ENCODE measurements at places on chromosomes 4 and X. TPM values are rescaled to one million over a fixed set of nuclear protein-coding genes. Genes with fewer than 3 reads are reported as not detected.

GRCh38 chr4:119008761-119009160 is 120.1 kb downstream of the SYNPO2 start:
- no peak for DNase-seq

DNA sequence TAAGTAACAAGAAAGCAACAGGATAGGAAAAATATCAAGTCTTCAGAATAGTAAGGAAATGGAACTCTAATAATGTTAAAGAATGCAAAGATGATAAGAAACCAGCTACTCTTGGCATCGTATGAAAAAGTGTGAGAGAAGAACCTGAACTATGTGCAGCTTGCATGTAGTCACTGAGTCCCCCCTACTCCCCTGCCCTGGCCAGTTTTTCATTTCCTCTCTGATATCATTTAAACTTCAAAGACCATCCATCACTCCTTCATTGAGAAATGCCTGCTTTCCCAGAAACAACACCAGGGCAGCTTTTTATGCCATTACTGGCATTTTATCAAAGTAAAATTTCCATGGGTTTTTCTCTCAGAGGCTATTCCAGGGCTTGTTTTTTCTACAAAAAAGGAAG is 28.1 kb downstream of the INPP4B start:
- no peak for DNase-seq

GRCh38 chr4:127284236-127284635 is 348.5 kb upstream of the INTU start:
- no peak for DNase-seq

- no peak for DNase-seq
These were observed 47.8 kb downstream of the DCUN1D4 start for GRCh38 chr4:51890760-51891159.

- no peak for DNase-seq
These were observed 93.8 kb upstream of the HELT start for GRCh38 chr4:184924516-184924915.

DNA sequence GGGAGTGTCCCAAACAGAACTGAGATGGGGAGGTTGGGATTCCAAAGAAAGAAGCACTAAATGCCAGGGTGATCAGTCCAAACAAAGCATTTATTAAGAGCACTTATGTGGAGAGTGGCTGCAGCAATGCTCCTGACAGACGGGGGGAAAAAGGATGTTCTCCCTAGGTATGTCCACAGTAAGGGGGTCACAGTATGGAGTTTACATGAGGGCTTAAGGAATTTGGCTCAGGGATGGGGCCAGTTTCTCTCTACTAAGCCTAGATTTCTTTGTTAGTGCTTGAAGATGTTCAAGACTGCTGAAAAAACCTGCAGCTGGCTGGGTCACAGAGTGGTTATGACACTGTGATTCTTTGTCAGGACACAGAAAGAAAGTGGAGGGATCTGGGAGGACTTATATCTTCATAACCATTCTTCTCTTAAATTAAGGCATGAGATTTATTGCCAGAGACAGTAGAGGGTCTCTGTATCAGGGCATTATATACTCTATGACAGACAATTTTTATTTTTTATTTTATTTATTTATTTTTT is 1468.0 kb downstream of the C4orf33 start:
- no peak for DNase-seq

DNA sequence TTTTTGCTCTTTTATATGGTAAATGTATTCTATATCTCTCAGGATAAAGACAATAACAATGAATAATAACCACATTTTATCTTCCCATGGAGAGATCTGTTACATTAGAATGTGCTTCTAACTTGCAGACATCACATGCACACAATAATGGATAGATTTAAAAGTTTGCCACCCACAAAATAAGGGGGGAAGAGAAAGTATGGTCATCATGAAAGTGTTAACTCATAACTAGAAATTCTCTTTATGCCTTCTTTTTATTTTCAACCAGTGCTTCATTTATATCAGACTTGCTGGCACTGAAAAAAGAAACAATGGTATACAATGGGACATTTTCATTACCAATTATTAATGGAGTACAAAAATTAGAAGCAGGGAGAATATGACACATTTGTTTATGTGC is 470.0 kb downstream of the FAT4 start:
- DNase-seq, result no peak

DNA sequence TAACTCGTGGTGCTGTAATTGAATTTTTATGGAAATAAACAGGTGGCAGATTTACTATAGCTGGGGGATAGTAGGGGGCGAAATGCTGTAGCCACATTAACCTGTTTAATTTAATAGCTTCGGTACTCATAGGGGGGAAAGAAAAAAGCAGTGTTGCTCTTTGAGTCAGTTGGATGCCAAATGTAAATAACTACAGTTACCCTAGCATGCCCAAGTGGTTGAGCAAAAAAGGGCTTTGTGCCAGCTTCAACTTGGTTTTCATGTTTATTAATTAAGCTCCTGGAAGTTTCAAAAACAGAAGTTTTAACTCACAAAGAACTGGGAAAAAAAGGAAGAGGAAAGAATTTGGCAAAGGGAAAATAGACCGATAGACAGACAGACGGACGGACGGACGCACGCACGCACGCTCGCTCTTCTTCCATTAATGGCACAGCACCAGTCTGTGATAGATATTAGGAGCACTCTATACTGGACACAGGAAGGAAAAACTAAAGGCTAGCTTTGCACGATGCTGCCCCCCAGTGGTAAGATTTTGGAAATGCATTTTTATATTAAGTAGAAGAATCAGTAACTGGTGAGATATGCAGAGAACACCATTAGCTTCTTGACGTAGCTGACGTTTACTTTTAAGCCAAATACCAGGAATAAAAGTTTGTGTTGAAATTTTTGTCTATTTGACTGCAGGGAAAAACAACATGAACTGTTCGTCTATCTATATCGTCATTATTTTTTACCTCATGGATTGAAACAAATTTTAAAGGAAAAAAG is 151.8 kb downstream of the SLC7A11 start:
- peak; percentile 71 for DNase-seq

DNA sequence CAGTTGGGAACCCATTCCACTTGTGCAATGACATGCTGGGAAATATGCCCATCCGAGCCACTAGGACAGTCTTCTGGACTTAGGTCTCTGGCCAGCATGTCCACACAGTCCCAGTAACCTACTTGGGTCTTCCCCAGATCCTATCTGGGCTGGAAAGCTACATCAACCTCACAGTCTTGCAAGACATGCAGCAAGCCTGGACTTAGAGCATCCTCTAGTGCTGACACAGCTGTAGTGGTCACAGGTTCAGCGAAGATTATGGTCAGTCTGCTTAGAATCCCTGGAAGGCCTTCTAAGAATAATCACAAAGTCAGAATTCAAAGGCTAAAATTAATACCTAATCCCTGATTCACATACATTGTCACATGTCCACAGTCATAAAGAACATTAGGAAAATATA is 842.7 kb downstream of the STPG2 start:
- DNase-seq, result no peak

DNA sequence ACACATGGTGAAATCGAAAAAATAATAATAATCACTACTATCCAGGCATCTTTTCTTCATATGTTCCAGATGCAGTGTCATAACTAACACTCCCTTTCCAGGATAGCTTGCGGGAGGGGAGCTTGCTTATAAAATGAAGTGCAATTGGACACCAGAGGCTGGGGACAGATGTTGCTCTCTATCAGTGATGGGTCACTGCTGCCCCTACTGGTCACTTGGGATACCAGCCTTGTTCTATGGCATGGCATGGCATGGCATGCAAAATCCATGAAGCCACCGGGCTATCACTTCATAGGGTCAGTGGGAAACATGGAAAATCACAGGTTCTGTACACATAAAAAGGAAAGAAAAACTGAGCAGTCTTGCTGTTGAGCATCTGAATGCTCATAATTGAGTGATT is 168.1 kb downstream of the GLRA2 start:
- no peak for DNase-seq

DNA sequence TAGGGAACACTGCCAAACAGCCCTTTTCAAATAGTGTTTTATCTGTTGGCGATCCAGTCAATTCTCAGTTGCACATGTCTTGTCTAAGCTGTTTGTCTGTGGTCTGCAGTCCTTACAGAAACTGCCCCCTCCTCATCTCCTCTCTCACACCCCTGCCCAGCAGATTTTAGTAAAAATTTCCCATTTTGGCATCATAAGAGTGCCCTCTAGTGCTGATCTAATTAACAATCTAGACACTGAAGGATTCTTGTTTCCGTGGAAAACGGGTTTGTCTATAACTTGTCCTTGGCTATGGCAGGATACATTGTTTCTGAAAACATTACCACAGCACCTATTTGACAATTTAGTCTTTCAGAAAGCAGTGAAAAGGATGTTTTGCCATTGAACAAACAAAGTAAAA is 227.2 kb upstream of the MBNL3 start:
- no peak for DNase-seq

DNA sequence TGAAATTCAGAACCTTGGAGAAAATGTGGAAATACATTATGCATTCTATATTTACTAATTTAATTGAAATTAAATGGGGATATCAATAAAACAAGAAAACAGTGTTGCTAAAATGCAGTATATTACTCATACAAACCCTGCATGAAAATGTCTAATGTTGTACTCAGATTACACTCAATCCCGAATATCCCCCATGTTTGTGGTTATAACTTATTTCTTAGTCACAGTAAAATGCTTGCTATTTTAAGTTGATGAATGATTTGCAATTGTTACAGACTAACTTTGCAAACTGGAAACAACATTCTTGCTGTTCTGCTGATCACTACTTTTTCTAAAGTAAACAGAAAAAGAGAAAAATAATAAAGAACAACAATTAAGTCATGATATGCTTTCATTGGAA is 33.1 kb upstream of the ANXA10 start:
- no peak for DNase-seq

Gene RASSF6
- total RNA-seq, result not detected

Gene SRPK3
- total RNA-seq, result 19.4 TPM
